ENCODE measurements at places on chromosomes 2 and 18.

- no peak for DNase-seq
Measured at GRCh38 chr18:63603772-63604171, 16.6 kb downstream of the SERPINB13 start.

- no peak for DNase-seq
Measured at GRCh38 chr2:159600752-159601151, 15.6 kb downstream of the BAZ2B start.

DNA sequence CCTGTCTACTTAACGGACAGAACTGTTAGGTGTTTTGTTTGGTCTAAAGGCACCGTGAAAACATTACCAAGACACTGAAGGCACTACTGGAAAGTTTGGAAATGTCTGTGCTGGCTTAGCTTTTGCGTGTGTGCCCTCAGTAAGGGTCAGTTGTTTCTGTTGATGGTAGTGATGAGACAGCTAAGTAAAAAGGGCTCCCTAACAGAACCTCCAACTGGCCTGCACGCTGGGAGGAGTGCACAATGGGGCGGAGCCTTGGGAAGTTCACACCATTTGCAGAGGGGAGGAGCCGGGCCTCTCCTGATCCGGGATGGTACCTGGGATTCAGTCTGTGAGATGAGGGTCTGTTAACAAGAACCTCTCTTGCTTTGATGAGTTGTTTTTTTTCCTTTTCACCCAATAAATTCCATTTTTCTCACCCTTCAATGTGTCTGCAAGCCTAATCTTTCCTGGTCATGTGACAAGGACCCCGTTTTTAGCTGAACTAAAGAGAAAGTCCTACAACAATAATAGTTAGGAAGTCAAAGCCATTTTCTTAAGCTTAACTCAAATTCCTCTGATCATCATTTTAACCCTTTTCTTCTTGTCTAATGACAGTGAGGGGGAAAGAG, 368.7 kb downstream of the PARD3B start:
- no peak for DNase-seq

DNA sequence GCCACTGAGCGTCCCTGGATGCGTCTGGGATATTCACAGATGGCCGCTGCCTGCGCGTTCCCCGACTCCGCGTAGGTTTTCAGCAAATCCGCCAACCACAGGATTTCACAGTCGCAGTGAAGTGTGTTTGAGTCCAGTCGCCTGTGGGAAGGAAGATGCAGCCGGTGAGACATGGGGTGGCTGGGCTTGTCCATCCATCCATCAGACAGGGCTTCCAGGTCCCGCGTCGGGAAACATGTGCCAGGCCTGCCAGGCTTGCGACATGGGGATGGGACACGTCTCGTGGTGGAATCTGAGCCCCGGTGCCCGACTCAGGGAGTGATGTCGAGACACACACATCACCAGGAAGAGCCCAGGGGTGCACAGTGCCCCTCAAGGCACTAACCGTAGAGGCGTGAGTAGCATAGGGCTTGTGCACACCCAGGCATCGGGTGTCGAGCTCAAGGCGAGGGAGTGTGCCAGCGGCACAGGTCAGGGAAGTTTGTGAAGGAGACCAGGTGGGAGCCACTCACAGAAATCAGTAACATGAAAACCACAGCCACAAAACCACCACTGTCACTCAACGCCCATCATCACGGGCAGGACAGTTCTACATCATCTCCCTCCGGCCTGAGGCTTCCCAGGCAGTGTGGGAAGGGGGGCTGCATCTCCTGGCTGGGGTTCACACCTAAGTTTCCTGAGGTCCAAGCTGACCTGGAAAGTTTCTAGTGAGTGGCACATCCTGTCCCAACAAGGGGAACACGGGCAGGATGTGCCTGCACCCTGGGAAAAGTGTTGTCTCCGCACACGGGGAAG, 63.9 kb downstream of the PXDN start:
- DNase-seq, result no peak

GRCh38 chr2:62364791-62365528, 141.0 kb downstream of the TMEM17 start:
- no peak for DNase-seq

DNA sequence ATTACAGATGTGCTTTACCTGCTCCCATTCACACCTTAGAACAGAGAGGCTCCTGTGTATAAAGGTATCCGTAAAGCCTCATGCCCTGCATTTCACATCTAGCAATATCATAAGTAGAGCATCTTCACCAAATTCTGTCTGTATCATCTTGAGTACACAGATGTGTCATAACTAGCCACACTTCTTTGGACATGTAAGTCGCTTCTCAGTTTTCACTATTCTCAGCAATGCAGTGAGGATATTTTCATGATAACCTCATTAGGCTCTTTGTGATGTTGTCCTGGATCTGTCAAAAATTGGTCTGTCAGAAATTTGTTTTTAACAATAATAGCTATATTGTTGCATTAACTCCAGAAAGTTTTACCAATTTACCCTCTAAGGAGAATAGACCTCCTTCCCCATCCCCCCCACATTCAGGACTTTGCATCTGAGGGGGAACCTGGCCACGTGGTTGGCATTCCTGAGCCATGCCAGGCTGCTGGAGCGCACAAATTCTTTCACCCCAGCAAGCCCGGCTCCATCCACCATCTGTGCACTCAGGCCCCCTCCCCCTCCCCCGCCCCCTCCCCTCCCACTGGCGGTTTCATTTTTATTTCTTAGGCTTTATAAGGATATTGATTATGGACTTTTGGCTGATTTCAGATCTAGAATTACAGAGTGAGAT, 34.1 kb downstream of the AGAP1 start:
- DNase-seq, result no peak

- no peak for DNase-seq
Measured at GRCh38 chr2:74975016-74975415, 16.6 kb downstream of the POLE4 start.

All from stimulated activated CD4-positive, alpha-beta T cell treated with anti-CD3 and anti-CD28 coated beads, Interleukin-2, amount 100 ng/mL, for 24 hours (primary cell).